ENCODE measurements at places on chromosomes 1 and 21.

DNA sequence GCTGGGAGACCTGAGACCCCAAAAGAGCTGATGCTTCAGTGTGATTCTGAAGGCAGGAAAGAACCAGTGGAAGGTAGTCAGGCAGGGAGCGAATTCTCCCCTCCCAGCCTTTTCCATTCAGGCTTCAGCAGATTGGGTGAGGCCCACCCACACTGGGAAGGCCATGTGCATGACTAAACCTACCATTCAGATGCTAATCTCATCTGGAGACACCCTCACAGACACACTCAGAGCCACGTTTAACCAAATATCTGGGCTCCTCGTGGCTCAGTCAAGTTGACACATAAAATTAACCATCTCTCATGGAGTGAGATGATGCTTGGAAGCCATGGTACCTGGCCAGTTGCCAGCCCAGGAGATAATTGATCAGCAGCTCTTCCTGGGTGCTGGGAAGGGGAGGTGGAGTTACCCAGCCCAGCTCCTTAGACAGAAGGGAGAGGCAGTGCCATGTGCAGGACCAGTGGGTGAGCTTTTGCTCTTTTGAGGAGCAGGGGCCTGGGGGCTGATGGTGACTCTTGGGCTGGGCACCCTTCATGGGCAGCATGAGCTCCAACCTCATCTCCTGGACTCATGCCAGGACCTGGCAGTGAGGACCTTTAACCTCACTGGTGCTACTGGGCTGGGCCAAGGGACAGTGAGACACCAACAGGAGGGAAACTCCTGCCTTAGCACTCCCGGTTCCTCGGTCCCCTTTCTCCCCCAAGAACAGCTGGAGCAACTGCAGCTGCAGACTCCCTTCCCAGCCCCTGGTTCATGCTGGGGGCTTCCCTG lies 89.0 kb upstream of the ACTL8 start:
- DNase-seq: no peak

DNA sequence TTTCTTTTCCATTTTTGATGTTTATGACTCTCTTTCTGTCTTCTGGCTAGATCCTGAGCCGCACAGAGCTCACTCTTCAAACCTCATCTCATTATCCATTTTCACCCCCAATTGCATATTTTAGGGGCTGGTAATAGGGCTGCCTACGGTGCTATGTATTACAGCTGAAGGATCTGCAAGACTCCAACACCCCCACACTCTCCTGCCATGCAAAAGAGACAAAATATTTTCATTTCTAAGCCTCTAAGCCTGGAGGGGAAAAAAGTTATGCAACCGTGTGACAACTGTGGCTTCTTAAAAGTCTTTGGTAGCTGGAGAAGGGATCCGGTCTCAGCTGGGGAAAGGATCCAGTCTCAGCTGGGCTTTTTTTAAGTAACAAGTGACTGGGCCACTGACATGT lies 311.6 kb downstream of the NPHP4 start:
- no peak for DNase-seq

DNA sequence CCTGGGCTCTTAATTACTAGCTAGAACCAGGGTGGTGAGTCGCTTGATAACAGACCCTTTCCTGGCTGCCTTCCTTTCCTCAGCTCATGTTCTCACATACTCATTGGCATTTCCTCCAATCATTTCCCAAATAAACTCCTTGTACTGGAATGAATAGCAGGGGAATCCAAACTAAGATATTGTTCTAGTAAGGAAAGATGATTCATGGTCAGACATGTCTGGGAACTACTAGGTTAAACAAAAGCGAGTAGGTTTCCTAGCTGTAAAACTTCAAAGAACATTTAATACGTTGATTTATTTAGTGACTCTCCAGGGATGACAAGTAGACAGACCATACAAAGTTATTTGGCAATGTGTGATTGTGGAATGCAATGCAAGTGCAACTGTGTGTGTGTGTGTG lies 121.2 kb upstream of the KCNJ6 start:
- DNase-seq: peak; percentile 79

DNA sequence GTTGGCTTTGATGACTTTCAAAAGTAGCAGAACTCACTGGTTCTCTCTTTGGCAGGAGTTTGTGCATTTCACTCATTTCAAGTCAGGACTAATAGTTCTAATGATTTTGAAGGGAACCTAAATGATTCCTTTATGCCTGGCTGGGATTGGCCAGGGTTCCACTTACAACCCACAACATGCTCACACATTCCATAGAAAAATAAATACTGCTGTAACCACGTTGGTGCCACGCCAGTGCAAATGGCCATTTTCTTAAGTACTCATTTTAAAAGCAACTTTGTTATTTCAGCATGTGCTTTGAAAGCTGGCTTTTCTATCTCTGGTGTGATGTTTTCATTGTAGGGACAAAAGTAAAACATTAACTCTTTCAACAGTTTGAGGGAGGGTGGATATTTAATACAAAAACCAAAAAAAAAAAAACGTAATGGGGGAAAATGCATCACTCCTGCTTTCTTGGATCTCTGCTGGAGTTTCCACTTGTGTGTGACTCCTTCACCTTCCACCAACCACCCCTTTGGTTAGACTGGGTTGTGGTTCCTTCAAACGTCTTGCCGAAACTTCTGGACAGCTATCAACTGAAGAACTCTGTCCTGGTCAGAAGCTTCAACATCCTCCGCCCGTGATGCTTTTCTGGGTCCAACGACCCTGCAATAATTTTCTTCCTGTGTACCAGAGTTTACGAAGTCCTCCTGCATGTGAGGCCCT lies 300.4 kb upstream of the RUNX1 start:
- no peak for DNase-seq

- DNase-seq: peak; percentile 77
Observed at GRCh38 chr1:155052439-155053395, 1.6 kb downstream of the ADAM15 start.

GRCh38 chr21:24470852-24471251 lies 1136.4 kb downstream of the MRPL39 start:
- no peak for DNase-seq

- DNase-seq: peak; percentile 72
Observed at GRCh38 chr1:152188673-152189591, 29.9 kb upstream of the RPTN start.

DNA sequence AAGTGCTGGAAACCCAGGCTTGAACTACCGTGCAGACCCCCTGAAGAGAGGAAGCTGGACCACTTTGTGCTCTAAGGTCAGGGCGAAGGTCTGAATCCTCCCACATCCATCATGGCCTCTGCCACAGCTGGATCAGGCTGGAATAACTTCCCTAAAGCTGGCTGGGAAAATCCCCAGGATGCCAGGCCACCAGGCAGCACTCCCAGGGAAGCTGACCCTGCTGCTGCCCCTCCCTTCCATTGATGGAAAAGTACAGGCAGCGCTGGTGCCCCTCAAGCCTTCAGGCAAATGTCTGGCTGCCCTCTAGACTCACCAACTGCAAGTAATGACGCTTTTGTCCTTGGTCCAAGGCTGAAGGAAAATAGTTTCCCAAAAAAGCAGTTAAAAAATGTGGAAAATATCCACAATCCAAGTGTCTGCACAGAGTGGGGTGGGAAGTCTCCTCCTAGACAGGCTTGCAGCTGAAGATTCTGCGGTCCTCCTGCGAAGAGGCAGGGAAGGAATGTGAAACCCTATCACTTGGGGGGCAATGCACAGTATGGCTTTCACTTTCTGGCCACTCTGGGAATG lies 39.9 kb upstream of the TSPAN2 start:
- peak; percentile 69 for DNase-seq

DNA sequence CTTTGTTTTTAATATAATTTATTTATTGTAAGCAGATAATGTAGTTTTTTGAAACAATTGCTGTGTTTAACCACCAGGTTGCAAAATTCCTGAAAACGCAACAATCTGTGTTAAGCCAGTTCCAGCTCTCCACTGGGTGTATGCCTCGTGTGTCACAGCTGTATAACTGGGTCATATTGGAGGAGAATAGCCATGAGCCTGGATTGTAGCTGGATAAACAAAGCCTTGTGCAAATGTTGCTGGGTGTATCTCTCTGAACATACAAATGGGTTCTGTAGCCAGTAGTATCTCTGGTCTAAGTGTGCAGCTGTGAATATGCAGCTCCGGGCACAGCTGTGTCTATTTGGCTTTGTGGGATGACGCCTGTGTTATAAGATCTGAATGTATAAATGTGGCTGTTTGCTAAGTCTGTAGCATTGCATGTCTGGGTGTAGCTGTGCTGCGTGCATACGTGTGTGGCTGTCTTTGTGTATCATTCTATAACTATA lies 2.8 kb downstream of the TCEA3 start:
- DNase-seq: no peak

DNA sequence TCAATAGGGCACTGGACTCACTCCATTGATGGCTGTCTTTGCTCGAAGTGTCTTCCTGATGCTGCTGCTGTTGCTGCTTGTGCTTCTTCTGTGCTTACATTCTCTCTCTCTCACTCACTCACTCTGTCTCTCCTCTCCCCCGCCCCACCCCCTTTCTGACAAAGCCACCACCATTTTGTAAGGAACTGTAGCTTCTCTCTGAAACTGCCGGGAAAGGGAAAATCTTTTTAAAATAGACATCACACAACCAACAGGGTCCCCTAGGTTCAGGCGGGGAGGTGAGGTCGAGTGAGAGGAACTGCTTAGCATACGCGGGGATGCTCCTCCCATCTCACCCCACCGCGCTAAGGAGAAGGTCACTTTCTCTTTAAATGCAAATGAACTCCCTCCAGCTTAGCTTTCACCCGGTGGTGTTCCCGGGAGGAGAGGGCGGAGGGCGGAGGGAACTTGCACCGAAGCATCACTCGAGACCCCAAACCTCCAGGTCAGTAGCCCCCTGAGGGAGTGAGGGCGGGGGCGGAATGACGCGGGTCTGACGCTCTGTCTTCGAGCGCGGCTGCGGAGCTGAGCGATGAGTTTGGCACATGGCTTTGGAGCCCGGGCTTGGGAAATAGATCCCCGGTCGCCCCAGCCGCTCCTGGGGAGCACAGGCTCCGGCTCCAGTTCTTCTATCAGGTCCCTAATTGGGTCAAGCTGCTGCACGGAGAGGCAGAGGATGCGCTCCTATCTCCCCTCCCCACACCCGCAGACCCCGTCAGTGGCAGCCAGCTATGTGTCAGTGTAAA lies at the start of gene CCDC28B:
Gene CCDC28B (plus strand): TSS at position 370 of the 785 bp plus-strand sequence. CDS start 1,341 bp downstream, outside the sequence.
- peak; percentile 41 for DNase-seq

DNA sequence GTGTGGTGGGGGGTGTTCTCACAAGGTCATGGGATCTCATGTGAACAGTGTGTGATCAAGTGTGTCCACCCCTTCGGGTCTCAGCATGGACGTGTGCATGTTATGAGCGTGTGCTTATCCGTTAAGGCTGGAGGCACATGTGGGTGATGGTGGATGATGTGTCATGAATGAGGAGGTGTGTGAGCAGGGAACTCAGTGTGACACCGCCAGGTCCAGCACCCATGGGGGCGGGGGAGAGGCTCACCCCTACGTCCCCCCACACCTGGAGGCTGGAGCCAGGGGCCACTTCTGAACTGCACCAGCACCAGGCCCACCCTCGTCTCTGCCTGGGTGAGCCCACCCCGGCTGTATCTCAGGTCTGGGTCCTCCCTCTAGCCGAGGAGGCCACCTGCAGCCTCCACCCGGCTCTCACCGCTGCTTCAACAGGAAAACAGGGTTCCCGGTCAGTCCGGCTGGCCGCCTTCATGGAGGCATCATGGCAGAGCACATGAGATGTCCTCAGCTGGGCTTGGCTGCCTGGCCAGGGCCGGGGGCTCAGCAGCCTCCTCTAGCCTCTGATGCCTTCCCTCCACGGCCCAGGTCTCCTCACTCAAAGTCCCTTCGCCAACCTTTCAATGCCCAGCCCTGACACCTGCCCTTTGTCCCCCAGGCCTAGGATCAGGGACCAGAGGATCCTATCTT lies 34.2 kb upstream of the C1QA start:
- DNase-seq: no peak

- no peak for DNase-seq
Observed at GRCh38 chr1:30109853-30110252, 613.5 kb downstream of the MATN1 start.

GRCh38 chr1:176878750-176879536 lies 285.6 kb downstream of the ASTN1 start:
- no peak for DNase-seq
